ENCODE measurements at places on chromosomes 1 and 21. TPM values are rescaled to one million over a fixed set of nuclear protein-coding genes. Genes with fewer than 3 reads are reported as not detected.
A peak's percentile ranks its signal among the peaks of the same experiment; 100 is the strongest.

- no peak for DNase-seq
Measured at GRCh38 chr1:179937668-179938254, 16.8 kb upstream of the CEP350 start.

- DNase-seq, result no peak
Measured at GRCh38 chr1:83689921-83690868, 308.7 kb downstream of the TTLL7 start.

- no peak for DNase-seq
Measured at GRCh38 chr21:35424122-35424521, 375.0 kb upstream of the RUNX1 start.

The CDC7 gene
- 15.5 TPM for total RNA-seq

The GBP2 gene
- total RNA-seq, result 19.8 TPM

The GJA5 gene
- not detected for total RNA-seq

The ZYG11A gene
- total RNA-seq, result 0.72 TPM

DNA sequence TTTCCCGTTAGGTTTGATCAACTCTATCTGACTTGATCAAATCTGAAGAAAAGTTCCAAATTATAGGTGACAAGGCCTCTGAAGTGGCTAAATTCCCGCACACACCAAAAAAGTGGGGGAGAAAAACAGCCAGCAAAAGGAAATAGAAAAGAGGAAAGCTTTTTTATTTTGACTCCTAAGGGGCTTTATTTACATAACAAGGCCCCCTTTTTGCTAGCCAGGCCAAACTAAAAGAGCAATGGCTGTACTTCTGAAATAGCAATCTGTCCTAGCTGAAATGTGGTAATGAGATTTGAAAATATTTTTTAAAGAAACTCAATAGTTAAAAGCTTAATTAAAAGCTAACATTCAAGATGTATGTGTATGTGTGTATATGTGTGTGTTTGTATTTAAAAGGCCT lies 311.5 kb upstream of the POGK start:
- DNase-seq, result no peak

DNA sequence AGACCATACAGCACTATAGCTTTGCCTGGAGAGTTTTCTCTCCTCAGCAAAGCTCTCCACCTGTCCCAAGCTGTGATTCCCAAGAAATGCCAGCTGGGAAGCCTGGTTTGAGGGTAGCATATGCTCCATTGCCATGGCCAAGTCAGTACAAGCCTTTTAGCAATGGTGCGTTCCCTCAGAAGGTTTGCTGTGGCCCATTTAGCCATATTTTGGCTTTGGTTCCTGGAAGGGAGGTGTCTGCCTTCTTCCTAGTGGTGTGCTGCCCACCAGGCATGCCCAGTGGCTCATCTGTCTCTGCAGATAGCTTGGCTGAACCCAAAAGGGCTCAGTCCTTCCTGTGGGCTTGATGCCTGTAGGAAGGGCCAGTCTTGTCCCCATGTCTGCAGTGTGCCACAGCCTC lies 32.4 kb downstream of the GALNT2 start:
- DNase-seq, result no peak

DNA sequence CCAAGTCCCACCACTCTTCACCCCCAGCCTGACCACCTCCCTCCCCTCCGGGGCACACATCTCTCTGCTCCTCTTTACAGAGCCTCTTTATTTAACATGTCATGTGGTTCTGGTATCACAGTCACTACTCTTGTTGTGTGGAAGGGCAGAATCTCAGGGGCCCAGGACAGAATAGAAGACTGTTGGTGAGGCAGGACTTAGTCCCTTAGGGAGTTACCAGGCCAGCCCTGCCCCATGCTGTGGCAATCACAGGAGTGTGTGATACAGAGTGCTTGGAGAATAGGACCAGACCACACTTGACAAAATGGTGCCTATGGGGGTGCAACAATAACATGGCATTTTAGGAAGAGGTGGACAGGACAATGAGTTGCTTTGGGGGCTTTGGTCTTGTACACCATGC lies 43.0 kb upstream of the CRNN start:
- DNase-seq, result no peak

The CR1 gene
- total RNA-seq, result not detected

DNA sequence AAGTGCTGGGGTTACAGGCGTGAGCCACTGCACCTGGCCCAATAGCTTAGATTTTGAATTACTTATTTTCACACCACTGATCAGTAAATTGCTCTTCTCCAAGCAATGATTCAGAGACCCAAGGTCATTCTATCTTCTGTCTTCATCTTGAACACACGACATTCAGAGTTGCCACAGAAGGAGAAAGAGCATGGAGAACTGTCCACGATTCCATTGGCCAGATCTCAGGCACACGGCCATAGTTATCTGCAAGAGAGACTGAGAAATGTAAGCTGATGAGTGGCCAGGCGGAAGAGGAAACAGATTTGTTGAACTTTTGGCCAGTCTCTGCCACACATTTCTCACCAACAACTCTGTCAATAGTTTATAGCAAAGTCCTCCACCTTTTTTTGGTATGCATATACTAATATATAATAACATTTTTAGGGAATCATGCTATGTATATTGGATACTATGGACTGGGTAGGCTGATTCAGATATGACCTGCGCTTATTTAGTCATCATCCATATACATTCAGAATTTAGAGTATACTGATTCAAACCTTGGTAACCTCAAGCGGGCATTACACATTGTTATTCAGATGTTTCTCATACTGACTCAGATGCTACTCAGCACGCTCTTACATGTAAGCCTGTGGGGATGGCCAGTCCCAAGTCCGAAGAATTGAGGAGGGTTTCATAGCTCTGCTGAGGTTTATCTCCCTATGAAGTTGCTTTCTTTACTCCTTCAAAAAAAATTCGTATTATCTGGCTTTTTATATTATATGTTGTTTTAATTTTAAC lies 25.5 kb upstream of the CAP1 start:
- peak; percentile 82 for DNase-seq

- no peak for DNase-seq
Measured at GRCh38 chr1:20311289-20311688, 20.6 kb downstream of the VWA5B1 start.

The ACKR1 gene
- not detected for total RNA-seq

DNA sequence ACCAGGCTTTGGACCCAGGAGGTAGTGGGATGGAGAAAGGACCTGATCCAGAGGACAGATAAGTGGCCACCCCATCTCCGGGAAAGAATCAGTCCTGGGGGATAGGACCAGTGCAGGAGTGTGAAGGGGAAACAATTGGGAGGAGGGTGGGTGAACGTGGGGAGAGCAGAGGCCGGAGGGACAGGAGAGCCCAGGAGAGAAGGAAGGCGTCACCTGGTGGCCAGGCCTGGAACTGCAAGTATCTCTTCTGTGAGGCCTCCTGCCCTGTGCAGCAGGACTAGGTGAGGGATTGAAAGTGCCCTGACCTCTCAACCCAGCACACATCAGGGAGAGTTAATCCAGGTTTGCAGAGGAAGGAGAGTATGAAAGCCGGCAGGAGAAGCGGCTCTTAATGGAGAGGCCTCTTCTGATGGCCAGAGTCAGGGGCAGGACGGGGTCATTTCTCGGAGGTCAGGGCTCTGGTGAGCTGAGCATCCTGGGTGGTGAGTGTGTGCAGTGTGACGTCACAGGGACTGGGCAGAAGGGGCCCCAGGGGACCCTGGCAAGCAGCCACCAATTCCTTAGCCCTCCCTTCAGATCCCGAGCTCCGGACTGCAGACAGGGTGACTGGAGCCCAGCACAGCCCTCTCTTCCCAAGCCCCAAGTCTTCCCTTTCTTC lies 9.2 kb upstream of the LAD1 start:
- peak; percentile 70 for DNase-seq

DNA sequence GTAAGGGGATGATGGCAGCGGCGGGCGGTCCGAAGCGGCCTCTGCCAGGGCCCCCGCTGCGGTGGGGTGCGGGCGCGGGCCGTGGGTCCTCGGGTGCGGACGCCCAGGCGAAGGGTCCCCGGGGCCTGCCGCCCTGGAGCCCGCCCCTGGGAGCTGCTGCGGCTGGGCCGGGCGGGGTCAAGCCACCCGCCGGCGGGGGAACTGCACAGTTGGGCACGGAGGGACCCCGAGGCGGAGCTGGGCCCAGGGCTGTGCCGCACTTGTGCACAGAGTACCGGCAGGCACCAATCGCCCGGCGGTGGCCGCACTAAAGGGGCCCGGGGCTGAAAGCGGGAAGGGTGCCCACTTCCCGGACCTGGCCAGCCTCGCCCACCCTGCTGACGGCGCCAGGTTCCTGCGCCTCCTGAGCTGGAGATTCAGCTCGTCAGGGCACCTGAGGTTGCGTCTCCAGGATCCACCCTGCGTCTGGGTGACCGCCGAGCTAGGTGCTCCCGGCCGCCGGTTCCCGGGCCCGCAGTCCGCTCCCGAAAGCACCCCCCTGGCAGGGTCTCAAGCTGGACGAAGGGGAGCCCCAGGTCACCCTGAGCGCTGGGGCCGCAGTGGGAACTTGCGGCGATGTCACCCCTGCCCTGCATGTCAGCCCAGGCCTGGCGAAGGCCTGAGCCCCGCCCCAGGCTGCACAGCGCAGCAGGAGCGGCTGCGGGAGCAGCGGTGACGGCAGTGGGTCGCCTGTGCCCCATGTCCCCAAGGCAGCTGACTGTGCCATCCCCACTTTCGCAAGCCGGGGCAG lies 56.7 kb upstream of the ETV3 start:
- DNase-seq, result no peak

DNA sequence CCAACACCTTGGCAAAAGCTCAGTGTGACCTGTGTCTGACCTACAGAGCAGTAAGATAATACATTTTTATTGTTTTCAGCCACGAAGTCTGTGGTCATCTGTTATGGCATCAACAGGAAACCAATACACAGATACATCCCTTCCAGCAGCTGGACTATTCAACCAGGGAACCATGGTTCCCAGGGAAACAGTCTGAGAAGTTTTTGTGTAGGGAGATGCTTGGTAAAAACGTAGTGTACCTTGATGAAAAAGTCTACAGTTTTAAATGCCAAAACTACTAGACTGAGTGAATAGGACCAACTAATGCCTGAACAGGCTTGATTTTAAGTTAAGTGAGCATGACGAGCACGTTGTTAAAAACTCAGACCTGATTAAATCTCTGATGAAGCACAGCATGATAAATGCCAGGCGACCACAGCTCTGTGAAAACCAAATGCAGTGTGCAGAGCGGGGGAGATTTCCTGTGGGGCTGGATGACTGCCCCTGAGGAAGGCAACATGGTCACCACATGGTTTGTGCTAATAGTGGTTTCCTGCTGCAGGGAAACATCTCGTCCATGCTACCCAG lies 228.9 kb downstream of the TNR start:
- no peak for DNase-seq

GRCh38 chr1:180842052-180842451 lies 70.6 kb upstream of the KIAA1614 start:
- peak; percentile 68 for DNase-seq

GRCh38 chr1:30111431-30111830 lies 612.0 kb downstream of the MATN1 start:
- DNase-seq, result peak; percentile 49

DNA sequence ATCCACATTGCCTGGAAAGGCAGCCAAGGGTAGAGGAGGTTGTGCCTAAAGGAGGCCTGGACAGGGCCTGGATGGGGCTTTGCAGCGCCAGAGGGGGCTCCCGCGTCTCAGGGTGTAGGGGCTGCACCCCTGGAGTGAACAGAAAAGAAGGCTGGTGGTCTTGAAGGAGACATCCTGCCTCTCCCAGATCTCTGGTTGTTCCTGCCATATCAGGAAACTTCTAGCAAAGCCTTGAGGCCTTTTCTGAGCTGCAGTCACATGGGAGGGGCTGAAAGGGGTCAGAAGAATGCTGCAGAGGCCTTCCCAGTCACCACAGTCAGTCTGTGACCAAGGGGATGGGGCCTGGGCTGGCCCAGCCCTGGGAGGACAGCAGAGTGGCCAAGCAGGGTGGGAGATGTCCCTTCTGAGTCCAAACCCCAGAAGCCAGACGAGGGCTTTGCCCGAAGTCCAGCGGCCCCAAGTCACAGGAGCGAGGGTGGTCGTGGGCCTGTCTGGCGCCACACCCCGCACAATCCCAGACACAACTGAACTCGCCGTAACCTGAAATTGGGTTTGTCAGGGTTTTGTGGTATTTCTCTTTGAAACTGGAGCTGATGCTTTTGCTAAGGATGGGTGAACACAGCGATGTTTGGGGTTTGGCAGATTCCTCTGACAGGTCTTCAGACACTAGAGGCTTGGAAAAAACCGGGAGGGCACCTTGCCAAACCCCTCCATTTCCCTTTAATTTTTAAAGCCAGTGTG lies 29.6 kb downstream of the SIM2 start:
- DNase-seq, result no peak

The PDE9A gene
- total RNA-seq, result not detected

GRCh38 chr1:232773752-232774151 lies 31.5 kb upstream of the MAP10 start:
- DNase-seq, result no peak

GRCh38 chr1:23567996-23568607 lies 8.8 kb upstream of the ID3 start:
- DNase-seq, result no peak

- peak; percentile 0 for DNase-seq
Measured at GRCh38 chr1:74964508-74965102, 169.6 kb upstream of the LHX8 start.

The RGS1 gene
- not detected for total RNA-seq

GRCh38 chr1:217342105-217342504 lies 288.8 kb downstream of the GPATCH2 start:
- DNase-seq, result no peak

The PGLYRP4 gene
- not detected for total RNA-seq

DNA sequence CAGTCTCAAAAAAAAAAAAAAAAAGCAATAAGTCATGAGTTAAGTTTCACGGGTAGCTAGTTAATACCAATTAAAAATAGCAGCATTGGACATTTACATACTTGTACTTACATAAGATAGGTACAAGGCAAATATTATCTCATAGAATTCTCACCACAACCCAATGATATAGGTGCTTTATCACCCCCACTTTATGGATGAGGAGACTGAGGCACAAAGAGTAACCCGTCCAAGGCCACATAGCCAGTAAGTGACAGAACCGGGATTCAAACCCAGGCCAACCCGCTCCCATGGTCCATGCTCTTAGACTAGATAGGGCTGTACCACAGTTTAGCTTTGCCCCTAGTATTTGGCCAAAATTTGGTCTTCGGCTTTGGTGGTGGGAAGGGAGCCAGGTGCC lies 132.5 kb upstream of the SLC45A1 start:
- DNase-seq, result no peak

The TMIGD3 gene
- not detected for total RNA-seq

- DNase-seq, result no peak
Measured at GRCh38 chr1:38624336-38625039, 235.1 kb downstream of the RRAGC start.

GRCh38 chr1:7707527-7707926 lies 63.6 kb upstream of the VAMP3 start:
- no peak for DNase-seq
